ENCODE measurements at places on chromosomes 5 and 9.

- DNase-seq = peak; percentile 1
Measured at GRCh38 chr9:73869264-73869663, 627.9 kb upstream of the RORB start.

- DNase-seq = no peak
Measured at GRCh38 chr5:179616002-179616594, 7.4 kb downstream of the HNRNPH1 start.

DNA sequence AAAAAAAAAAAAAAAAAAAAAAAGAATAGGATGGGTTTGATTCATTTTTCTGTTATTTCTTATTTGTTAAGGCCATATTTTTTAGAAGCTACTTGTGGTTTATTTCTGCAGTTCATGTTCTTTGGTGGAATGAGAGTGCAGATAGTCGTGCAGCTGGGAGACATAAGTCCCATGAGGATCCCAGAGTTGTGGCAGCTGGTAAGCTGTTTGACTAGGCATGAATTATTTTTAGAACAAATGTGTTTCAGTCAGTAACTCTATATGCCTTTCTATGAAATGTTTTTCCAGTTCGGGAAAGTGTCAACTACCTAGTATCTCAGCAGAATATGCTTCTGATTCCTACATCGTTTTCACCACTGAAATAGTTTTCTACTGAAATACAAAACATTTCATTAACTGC lies 5.0 kb upstream of the NIPSNAP3B start:
- no peak for DNase-seq

DNA sequence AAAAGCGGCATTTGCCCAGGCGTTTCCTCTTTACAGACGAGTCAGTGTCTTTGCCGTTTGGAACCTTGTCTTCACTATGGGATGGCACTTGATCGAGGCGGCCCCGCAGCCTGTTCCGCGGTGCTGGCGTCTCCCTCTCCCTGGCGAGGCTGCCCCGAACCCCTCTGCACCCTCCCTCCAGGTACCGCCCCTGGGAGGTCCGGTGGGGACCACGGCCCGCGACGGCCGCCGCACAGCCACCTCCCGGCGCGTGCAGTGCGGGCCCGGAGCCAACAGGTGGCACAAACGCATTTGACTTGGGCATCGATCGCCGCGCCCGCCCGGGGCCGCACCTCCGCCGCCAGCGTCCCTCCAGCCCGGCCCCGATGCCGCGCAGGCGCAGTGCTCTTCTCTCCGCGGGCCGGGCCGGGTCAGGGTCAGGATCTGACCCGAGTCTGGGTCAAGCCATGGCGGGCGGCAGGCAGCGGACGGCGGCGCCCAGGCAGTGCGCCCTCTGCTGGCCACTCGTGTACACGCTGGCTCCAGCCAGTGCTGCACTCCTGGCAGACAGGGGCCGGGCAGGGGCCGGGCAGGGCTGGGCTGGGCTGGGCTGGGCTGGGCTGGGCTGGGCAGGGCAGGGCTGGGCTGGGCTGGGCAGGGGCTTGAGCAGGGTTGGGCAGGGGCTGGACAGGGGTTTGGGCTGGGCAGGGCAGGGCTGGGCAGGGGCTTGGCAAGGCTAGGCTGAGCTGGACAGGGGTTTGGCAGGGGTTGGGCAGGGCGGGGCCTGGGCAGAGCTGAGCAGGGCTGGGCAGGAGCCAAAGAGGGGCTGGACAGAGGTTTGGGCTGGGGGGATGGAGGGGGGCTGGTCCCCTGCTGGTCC lies 155.8 kb upstream of the IRX4 start:
- DNase-seq = peak; percentile 32

- DNase-seq = no peak
Measured at GRCh38 chr9:20363233-20363632, 259.1 kb downstream of the MLLT3 start.

DNA sequence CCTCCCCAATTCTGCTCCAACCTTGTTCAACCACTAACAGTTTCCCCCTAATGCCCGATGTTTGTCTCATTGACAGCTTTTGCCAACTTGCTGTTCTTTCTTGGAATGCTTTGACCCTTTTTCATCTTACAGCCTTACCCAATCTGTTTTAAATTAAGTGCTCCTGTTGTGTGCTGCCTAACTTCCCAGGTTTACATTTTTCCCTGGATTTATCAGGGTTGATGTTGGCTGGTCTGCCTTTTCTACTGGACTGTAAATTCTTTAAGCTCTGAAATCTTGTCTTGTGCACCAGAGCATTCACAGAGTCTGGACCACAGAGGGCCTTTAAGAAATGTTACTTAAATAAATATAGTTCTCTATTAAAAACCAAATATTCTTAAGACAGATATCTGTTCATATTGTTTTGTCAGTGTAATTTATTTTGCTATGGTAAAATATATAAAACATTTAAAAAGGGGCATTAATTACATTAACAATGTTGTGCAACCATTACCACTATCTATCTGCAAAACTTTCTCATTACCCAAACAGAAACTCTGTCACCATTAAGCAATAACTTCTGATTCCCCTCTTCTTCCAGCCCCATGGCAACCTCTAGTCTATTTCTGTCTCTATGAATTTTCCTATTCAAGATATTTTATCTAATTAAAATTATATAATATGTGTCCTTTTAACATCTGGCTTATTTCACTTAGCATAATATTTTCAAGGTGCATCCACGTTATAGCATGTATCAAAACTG lies 73.0 kb downstream of the OSTF1 start:
- no peak for DNase-seq

GRCh38 chr5:133932441-133933168 lies 35.8 kb downstream of the C5orf15 start:
- DNase-seq = no peak

DNA sequence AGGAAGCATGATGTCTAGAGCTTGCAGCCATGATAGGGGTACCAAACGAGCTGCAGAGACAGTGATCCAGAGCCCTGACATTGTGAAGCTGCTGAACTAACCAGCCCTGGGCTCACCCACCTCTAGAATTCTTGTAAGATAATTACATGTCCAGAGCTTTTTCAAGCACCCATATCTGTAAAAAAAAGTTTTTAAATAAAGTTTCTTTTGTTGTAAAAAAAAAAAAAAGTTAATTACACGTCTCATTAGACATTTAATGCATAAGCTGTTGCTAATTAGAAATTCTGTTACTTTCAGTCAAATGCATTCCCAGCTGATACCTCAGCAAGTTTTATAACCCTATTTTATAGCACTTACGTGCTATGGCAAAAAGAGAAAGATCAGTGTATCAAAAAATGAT lies 65.6 kb downstream of the C9orf85 start:
- DNase-seq = no peak

- DNase-seq = no peak
Measured at GRCh38 chr5:91474201-91474600, 91.1 kb upstream of the ARRDC3 start.

- no peak for DNase-seq
Measured at GRCh38 chr5:79842006-79842881, 148.8 kb downstream of the MTX3 start.

DNA sequence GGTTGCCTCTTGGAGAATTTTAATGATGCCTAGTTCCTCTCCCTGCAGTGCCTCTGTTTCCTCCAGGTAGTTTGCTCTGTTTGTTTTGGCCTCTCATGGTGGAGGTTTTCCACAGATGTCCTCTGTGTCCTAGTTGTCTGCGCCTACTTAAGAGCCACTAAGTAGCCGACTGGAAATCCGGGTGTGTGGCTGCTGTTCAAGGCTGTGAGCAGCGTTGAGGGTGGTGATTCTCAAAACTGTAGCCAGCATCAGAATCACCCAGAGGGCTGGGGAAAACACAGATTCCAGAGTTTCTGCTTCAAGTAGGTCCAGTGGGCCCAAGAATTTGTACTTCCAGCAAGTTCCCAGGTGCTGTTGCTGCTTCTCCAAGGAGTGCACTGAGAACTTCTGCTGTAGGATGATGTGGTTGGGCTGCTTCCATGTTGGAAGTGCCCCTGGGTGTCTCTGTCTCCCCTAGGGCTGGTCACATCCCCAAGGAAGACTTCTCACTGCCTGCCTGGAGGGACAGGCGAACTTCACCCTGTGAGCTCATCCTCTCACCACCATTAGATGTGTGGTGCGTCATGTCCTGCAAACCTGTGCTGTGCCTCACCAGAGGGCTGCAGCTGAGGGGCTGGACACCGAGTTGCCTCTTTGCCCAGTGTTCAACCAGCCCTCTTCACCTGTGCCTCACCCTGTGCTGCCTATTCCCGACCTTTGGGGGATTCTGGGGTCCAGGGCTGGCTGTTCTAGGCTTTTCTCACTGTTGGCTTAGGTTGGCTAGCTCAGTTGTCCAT lies 34.8 kb downstream of the SECISBP2 start:
- DNase-seq = no peak

DNA sequence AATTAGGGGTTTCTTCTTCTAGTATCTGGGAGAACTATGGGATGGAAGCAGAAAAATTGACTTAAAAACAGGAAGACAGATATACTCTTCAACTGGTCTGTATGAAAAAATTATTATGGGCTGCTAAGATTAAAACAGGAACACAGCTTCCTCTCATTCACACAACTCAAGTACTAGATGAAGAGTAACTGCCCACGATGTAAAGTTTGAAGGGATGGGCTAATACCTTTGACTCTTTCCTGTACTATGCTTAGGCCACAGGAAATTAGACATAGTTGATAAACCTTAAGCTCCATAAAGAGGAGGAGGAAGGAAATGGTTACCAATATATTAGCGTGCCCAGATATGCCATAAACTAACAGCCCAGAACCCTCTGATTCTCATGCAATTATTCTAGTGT lies 88.6 kb downstream of the ANKRD31 start:
- DNase-seq = no peak

GRCh38 chr9:132681561-132681960 lies 11.3 kb downstream of the GTF3C4 start:
- DNase-seq = no peak

DNA sequence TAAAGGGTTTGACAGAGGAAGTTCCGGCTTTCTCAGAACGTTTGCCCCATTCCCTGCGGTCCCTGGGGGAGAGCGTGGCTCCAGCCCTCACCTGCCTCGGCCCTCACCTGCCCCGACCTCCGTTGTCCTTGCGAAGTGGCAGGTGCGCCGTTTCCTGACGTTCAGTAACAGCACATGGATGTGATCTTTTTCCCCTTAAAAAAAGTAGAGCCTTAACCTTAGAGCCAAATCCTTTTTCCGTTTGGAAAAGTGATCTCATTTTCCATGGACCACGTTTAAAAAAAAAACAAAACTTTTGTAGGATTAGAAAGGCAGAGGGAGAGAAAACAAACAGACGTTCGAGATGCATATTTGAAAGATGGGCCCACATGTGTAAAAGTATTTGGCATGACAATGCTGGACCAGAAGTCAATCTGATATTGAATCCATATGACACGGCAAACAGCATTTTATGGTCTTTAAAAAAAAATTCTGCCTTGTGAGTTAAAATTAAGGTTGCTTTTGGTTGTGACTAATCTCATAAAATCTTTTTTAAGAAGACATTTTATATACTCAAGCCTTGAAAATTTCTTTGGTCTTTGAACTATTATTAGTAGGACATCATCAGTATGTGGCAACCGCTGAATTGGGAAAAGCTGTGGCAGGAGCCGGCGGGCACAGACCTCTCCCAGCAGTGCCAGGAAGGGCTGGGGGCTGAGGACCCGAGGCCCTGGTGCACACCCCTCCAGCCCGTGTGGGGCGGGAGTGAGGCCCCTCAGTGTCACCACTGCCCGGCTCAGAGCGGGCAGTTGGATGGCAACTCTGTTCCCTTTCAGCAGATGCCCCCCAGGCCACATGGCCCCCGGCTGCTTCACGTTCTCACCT lies 42.5 kb upstream of the EXOC3 start:
- DNase-seq = no peak

- peak; percentile 12 for DNase-seq
Measured at GRCh38 chr5:124651663-124652513, 94.6 kb downstream of the ZNF608 start.

- DNase-seq = no peak
Measured at GRCh38 chr5:170087168-170087817, 18.4 kb upstream of the FOXI1 start.

DNA sequence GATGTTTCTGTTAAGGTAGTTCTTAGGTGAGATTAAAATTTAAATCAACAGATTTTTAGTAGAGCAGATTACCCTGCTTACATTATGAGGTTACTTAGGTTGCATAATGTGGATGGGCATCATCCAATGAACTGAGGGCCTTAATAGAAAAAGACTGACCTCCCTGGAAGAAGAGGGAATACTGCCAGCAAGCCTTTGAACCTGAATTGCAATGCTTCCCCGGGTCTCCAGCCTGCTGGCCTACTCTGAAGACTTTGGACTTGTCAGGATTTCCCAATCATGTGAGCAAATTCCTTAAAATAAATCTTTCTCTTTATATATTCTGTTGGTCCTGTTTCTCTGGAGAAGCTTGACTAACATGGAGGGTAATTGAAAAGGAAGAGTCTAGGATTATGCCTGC lies 542.1 kb upstream of the ARRDC3 start:
- DNase-seq = no peak

- DNase-seq = no peak
Measured at GRCh38 chr5:166340039-166340438, 1951.4 kb upstream of the WWC1 start.
